ENCODE measurements at places on chromosomes 16 and 17.

DNA sequence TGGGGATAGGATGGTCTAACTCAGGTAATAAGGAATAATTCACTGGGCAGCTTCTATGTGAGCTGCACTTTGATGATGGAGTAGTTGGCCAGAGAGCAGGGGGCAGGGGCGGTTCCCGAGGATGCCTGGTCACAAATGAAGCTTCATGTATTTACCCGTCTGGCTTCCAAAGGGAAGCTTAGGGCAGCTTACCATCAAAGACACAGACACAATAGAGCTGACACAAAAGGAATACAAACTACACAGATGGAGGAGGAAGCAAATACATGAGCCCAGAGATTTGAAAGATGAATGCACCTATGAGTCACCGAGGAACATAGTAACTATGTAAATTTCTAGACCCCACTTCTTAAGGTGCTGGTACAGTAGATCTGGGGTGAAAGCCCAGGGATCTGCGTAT is 8.7 kb upstream of the EMP2 start:
- no peak for DNase-seq

DNA sequence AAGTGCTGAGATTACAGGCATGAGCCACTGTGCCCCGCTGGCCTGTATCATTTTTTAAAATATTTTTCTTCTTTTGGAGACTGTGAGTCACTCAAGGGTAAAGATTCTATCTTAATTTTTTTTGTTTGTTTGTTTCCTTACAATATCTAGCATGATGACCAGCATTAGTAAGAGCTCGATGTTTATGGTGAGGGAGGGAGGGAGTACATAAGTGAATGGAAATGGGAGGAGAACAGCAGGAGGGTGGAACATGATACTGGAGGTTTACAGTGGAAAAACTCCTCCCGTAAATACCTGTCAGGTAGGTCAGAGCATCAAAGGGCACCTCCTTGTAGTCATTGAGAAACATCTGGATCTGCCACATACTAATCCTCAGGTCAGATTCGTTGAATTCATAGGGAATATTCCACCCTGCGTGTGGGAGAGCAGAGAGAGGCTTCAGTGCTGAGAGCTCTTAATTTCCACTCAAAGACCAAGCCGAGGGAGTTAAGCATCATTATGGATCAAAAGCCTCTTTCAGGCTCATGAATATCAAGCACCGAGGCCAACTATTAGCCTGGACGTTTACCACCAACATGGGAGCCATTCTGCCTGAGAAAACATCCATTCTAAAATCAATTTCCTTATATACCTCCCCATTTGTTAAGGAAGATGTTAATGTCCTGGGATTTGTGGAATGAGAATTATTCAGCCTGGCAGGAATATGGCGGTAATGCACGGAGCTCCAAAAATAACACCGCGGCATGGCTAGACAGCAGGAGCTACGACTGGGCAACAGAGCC is 51.8 kb downstream of the LYRM1 start:
- no peak for DNase-seq

DNA sequence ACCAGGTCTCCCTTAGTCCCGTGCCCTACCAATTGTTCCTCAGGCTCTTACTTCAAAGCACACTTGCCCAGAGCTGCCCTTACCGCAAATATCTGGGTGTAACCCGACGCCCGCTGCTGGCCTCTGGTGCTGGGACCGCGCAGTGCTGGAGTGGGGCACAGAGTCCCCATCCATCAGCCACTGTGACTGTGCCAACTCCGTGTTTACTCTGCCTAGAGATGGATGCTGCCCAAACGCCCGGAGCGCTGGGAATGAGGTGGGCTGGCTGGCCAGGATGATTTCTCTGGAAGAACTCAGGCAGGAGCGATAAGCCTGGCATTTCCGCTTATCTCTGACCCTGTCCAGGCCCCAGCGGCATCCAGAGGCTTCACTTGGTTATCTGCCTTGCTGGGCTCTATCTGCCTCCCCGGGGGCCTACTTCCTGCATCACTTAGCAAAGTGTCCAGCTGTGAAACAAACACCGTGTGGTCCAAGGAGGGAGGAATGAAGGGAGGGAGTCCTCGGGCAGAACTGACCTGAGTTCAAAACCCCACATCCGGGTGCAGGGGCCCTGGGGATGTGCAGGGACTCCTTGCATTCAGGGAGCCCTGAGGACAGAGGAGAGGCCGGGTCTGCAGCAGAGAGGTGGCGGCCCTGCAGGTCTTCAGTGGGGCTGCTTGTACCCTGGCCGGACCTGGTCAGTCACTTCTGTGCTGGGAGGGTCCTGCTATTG is 9.4 kb upstream of the MYLK3 start:
- no peak for DNase-seq

DNA sequence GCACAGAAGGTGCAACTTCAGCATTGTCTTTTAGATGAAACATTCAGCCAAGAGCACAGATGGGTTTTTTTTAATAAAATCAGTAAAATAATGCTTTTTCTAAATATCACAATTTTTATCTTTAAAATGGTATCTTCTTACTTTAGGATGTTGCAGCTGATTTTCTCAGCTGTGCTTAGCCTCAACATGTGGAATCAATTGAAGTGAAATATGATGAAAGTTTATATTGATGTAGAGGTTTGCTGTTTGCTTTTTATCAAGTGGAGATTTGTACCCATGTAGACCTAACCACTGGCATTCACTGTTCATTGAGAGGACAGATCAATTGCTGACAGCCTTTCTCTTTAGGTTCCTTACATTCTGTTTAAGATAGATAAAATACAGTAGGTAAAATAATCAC is 107.8 kb downstream of the CYB561 start:
- DNase-seq = no peak

GRCh38 chr17:31509805-31510177 is 118.3 kb downstream of the RAB11FIP4 start:
- DNase-seq = no peak

DNA sequence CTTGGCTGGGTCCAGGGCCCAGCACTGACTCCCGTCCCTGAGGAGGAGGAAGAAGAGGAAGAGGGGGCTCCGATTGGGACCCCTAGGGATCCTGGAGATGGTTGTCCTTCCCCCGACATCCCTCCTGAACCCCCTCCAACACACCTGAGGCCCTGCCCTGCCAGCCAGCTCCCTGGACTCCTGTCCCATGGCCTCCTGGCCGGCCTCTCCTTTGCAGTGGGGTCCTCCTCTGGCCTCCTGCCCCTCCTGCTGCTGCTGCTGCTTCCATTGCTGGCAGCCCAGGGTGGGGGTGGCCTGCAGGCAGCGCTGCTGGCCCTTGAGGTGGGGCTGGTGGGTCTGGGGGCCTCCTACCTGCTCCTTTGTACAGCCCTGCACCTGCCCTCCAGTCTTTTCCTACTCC is 8.5 kb downstream of the HIRIP3 start:
- DNase-seq = no peak

DNA sequence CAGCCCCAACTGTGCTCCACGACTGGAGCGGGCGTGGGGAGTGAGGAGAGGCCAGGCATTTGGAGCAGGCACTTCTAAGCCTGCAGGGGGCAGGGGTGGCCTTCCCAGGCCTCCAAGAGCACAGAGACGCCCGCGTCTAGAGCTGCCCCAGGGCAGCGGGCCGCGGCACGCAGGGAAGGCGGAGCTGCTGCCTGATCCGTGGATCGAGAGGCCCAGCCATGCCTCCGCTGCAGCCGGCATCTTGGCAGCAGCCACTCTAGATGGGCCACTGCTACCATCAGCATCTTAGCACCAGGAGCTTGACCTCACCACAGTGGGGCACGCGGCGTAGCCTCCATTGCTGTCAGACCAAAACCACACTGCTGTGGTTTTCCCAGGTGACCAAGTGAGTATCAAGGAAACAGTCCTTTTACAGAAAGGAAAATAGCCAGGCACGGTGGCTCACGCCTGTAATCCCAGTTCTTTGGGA is 20.4 kb upstream of the WDR45B start:
- DNase-seq = peak; percentile 37

DNA sequence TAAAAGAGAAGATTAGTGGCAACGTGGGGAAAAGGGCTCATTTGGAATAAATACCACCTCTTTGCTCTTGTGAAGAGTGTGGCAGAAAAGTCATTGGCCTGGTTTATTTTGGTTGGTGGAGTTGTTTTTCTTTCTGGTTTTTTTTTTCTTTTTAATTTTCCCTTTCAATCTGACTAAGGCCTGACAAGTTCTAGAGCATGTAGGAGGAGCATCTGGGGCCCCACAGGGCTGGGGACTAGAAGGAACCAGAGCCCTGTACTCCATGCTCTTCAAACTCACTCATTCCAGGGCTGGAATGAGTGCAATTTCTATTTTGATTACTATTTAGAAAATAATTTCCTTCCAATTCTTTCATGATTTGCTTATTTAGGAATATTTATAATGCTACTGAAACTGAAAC is 13.3 kb downstream of the IRX5 start:
- no peak for DNase-seq

- DNase-seq = no peak
Observed at GRCh38 chr17:78804777-78805176, 22.7 kb upstream of the CYTH1 start.

- no peak for DNase-seq
Observed at GRCh38 chr16:79151-80054, 1.4 kb downstream of the MPG start.

DNA sequence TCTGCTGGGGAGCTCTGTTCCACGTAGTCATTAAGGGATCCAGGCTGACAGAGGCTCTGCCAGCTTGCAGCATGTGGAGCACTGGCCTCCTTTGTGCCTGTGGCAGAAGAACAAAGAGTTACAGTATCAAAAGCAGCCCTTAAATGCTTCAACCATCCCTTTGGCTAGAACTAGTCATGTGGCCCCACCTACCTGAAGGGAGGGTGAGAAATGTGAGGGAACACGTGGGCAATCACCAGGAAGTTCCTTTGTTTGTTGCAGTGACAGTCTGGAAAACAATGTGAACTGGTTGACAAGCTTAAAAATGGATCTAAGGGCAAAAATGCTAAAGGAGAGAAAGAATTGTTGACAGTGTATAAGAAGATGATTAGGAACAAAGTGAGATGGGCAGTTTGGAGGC is 290.4 kb upstream of the HSBP1 start:
- DNase-seq = no peak

- DNase-seq = no peak
Observed at GRCh38 chr17:12867726-12868125, 78.4 kb downstream of the ARHGAP44 start.

GRCh38 chr17:65564793-65565192 is 3.3 kb upstream of the AXIN2 start:
- no peak for DNase-seq

DNA sequence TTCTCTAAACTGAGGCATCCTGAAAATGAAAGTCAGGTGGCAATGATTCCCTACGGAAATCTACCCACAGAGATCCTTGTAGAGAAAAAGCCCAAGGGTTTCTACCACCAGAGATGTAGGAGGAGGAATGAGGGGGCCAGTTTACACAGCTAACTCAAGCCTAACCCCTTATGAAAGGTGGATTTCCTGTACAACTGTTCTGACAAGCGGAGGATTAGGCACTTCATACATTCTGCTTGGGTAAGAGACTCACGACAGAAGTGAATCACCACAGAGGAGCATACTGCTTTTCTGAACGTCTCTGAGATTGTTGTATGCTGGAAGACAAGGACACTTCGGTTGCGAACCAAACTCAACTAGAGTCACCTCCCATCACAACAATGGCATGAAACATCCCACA is 72.7 kb downstream of the SMG6 start:
- DNase-seq = no peak

- DNase-seq = no peak
Observed at GRCh38 chr16:74753180-74753579, 21.4 kb downstream of the FA2H start.

DNA sequence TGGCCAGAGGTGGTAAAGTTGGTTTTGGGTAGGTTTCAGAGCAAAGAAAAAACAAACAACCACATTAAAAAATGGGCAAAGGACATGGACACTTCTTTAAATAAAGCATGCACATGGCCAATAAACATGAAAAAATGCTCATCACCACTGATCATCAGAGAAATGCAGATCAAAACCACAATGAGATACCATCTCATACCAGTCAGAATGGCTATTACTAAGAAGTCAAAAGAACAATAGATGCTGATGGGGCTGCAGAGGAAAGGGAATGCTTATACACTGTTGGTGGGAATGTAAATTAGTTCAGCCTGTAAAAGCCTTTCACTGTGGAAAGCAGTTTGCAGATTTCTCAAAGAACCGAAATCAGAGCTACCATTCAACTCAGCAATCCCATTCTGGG is 598.4 kb upstream of the SOX9 start:
- no peak for DNase-seq

DNA sequence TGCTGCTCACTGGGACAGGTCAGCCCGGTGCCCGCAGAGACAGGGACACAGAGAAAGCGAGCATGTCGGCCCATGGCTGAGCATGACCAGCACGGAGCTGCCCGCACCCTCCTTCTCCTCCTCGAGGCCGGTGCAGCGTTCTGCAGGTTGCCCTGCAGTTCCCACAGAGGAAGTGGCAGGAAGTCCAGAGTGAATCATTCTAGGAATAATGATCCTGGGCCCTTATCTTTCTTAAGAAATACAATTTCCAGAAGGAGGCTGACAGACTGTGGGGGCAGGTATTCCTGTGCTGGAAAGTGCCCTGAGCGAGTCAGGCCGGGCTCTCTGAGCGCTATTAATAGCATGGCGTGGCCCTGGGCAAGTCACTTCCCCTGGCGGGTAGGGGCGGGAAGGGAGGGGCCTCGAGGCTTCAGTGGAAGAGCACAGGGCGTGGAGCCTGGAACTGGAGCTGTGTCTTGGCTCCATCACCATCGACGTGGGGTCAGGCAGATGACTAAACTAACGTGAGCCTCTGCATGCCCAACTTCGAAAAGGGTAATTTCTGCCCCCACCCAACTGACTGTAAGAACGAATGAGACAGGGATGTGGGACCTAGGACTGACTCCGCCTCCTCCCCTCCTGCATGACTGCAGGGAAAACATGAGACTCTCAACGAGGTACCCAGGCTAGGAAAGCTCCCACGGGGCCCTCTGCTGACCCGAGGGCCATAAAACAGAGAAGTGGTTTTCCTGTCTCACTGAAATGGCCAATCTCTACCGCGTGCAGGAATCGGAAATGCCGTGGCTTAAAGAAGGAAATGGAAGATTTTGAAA is 9.8 kb downstream of the TMEM204 start:
- peak; percentile 56 for DNase-seq

DNA sequence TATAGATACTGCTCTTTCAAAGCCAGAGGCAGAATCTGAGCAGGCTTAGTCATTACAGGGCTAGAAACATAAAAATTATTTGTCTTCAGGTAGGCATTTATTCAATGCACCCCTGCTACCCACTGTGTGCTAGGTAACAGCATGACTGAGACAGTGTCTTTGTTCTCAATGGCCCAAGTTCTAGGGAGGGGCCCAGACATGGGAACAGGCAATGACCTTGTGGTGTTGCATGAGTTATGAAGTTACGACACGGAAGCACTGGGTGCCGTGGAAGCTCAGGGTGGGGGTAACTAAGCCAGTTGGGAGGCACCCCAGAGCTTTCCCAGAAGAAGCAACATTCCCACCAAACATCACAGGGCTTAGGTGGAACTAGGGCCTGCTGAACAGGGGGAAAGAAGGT is 87.0 kb downstream of the CPPED1 start:
- DNase-seq = no peak

Data from stimulated activated CD4-positive, alpha-beta T cell treated with anti-CD3 and anti-CD28 coated beads, Interleukin-12 subunit alpha, Interleukin-12 subunit beta, amount 100 ng/mL, for 24 hours (primary cell).